ENCODE measurements at places on chromosomes 13 and 19.

DNA sequence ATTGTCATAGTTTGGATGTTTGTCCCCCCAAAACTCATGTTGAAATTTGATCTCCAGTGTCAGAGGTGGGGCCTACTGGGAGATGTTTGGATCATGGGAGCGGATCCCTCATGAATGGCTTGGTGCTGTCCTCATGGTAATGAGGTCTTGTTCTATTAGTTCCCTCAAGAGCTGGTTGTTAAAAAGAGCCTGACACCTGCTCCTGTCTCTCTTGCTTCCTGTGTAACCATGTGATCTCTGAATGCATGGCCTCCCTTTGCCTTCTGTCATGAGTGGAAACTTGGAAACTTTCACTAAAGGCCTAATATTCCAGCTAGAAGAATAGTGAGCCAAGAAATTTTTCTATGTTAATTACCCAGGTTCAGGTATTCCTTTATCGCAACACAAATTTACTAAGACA, 311.4 kb upstream of the ATXN8OS start:
- DNase-seq, result no peak

DNA sequence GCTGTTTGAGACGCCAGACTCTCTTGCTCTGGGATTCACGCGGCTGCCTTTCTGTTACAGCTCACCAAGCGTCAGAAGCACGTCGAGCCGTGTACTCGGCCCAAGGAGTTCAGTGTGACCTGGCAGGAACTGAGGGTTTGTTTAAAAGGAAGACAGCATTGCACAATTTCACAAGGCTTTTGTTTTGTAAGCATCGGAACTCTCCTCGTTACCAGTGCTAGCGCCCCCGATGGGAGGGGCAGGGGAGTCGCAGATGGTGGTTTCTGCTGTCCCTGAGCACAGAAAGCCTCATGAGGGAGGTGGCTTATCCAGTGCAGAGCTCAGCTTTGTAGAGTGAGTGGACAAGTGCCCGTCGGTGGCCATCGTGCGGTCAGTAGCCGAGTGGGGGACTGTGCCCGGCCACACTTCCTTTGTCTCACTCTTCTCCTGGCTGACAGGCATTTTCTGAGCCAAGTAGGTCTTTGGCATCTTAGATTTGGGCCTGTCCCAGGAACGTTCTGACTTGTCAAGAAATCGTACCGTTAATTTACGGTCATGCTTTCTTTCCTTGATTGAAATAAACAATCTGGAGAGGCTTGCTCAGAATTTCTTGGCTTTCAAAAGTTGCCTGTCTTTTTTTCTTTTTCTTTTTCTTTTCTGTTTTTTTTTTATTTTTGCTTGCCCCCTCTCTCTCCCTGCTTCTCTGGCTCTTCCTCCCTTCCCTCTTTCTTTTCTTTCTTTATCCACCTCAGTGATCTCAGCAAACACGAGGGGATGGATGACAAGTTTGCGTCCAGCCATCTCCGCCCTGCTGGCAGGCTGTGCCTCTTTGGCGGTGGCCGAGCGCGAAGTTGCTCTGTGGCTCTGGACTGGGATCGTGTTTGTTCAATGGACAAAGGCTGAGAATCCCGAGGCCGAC, 7.7 kb downstream of the KDM4B start:
- no peak for DNase-seq

DNA sequence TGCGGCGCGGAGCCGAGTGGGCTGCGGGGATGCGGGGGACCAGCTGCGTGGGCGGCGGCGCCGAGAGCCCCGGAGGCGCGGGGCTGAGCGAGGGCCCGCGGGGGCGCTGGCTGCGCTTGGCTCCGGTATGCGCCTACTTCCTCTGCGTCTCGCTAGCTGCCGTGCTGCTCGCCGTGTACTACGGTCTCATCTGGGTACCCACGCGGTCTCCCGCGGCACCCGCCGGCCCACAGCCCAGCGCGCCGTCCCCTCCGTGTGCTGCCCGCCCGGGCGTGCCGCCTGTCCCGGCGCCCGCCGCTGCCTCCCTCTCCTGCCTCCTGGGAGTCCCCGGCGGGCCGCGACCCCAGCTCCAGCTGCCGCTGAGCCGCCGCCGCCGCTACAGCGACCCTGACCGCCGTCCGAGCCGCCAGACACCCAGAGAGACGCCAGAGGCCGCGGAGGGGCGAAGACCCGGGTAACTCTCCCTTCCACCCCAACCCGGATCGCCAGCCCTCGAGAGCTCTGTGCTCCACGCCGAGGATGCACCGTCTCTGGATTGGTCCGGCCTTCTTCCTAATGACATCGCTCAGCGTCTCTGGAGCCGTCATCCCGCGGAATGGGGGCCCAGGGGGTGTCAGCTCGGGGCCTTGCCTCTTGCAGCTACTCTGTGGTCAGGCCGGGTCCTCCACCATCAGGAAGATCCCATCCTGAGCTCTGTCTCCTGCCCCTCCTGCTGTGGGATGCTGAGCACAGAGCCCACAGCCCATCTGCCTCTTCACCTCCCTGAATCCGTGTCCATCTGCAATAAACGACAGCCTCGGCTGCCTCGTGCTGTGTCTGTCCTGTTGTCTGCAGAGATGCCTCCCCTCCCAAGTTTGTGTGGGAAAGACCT, 441 bp downstream of the INAFM1 start:
- DNase-seq, result no peak

DNA sequence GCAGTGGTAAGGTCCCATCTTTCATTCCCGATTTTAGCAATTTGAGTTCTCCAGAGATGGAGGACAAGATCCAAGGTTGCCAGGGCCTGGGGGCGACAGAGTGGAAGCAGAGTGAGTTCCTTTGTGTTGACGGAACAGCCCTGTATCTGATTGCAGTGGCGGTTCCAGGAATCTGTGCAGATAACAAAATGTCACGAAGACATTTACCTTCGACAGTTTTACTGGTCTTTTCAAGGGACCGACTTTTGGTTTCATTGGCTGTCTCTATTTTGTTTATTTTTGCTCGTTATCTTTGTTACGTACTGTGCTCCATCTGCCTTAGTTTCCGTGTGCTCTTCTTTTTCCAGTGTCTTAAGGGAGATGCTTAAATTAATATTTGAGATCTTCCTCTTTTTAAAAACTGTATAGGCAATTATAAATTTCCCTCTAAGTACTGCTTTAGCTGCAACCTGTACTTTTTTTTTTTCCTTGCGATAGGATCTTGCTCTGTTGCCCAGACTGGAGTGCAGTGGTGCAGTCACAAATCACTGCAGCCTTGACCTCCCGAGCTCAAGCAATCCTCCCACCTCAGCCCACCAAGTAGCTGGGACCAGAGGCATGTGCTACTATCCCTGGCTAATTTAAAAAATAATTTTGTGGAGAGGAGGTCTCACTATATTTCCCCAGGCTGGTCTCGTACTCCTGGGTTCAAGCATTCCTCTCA, 23.2 kb downstream of the KDM4B start:
- DNase-seq, result no peak

- no peak for DNase-seq
Measured at GRCh38 chr13:61162106-61162505, 253.5 kb downstream of the PCDH20 start.

DNA sequence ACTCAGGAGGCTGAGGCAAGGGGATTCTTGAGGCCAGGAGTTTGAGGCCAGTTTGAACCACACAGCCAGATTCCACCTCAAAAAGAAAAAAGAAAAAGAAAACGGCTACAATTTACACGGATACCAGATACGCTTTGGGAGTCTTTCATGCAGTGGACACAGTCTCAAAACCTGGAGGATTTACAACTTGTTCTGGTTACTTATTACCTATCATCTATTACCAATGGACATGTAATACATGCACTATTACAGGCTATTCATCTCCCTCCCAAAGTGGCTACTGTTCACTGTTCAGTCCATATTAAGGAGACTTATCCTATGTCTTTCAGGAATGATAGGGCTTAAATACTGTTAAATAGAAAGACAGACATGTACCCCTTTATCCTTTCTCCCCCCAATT, 33.3 kb downstream of the ZNF823 start:
- no peak for DNase-seq

DNA sequence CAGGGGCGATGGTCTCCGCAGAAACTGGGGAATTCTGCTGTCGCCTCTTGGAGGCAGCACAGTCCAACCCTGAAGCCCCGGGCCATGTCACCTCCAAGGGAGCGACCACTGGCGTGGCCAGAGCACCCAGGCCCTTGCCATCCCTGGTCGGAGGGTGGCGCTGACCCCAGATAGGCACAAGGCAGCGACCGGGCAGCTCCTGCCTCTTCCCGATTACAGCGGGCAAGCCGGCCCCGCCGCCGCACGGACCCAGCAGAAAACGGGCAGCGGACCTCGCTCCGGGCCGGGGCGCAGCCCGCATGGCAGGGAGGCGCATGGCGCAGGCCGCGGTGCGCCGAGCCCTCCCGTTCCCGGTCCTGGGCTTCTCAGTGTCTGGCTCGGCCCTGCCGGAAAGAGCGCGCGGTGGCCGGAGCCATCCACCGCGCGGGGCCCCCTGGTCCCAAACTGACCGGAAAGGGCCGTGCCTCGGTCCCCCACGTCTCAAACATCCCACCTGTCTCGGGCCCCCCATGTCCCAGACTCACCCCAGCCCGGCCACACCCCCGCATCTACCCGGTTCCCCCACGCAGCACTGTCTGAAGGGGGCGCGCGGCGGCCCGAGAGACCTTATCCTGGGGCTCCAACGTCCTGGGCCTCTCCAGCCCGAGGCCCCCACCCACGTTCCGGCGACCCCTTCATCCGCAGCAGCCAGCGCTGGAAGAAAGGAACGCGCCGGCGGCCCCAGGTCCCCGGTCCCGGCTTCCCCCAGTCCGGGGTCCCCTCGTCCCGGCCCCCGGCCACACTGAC, 727 bp downstream of the CERS1 start:
- DNase-seq, result no peak

- DNase-seq, result no peak
Measured at GRCh38 chr13:113157929-113158747, at the start of gene PROZ. Gene PROZ, plus strand, starts transcription at chr13:113158648. Its CDS starts 13 bp downstream, at chr13:113158661.

DNA sequence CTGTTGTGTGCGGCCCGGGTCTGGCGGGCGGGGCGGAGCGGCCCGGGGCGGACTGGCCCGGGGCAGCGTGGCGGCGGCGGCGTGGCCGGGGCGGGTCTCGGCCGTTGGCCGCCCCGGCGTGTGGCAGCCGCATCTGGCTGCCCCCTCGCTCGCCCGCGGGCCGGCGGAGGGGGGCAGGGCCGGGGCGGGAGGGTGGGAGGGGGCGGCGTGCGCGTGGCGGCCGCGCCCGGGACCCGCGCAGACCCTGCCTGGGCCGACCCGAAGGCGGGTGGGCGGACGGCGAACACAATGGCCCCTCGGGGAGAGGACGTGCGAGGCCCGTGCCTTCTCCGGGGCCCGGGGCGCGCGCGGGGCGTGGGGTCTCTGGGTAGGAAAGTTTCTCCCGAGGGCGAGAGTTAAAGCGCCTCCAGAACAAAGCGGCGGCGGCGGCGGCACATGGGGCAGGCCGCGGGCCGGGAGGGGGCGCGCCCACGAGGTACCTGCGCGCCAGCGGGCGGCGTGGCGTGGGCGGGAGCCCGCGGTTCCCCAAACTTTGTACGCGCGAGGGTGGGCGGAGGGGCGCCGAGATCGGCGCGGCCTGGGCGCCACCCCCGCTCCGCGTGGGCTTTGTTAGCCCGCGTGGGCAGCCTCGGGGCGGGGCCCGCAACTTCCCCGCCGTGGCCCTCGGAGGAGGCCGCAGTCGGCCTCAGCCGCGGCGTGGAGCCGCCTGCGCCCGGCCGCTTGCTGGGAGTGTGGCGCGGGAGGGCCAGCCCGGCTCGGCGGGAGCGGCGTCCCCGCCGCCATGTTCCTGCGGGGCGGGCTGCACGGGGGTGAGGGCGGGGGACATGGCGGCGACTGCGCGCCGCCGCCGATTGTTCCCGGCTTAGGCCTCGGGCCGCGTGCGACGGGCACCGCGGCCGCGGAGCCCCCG, 764 bp downstream of the MIR17HG start:
- DNase-seq, result no peak

GRCh38 chr19:46423188-46423587, 5.5 kb downstream of the PNMA8C start:
- no peak for DNase-seq

- no peak for DNase-seq
Measured at GRCh38 chr19:35903550-35904179, 1.3 kb downstream of the HCST start.

GRCh38 chr13:107516517-107516916, 698.8 kb downstream of the LIG4 start:
- no peak for DNase-seq

GRCh38 chr19:34317311-34317927, 47.6 kb upstream of the GPI start:
- no peak for DNase-seq

- no peak for DNase-seq
Measured at GRCh38 chr13:91311491-91311890, 36.0 kb upstream of the MIR17HG start.

DNA sequence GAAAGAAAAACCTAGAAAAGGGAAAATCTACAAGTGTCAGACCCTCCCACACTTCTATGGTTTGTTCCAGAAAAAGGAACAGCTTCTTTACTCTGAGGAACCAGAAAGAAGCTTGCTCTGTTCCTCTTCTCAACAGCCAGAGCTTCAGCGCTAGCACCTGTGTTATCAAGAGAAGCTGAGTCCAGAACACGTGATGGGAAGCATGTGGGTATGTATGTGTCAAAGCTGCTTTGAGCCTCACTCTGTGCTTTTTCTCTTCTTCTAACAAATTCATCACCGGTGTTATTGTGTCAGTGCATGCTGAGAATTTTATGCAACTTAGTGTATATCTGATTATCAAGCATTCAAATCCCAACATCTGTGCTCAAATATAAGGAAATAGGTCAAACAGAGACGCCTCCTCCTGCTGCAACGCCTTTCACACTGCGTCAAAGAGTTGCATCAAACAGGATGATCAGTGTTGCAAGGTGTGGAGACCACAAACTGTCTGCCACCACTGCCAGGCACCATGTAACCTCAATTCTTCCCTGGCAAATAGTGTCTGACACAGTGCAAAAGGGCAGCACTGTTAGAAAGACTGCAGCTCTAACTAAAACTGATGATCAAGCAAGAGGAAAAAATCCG, 83.9 kb downstream of the LRRC63 start:
- DNase-seq, result no peak

GRCh38 chr19:4086411-4086867, 19.7 kb upstream of the ZBTB7A start:
- no peak for DNase-seq

DNA sequence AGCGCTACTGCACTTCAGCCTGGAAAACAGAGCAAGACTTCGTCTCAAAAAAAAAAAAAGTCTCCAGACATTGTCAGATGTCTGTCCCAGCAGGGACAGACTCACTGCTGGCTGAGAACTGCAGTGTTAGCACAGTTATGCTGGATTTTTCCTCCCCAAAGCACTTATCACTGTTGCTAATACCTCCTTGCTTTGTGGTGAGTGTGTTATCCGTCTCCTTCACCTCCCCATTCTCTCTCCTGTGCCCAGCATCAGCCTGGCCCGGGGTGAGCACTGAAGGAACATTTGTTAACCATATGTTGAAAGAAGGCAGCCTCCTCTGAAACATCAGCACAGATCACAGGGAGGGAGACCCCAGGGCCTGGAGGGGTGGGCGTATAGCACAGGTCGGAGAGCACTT, 11.3 kb downstream of the MYO9B start:
- DNase-seq, result no peak

- no peak for DNase-seq
Measured at GRCh38 chr19:53772943-53773342, 51.2 kb downstream of the NLRP12 start.
